GM12891 (cell line): ENCODE measurements at places on chromosomes 3 and 15.

GRCh38 chr15:63892794-63893441, 59.2 kb upstream of the HERC1 start:
- DNase-seq: no peak

DNA sequence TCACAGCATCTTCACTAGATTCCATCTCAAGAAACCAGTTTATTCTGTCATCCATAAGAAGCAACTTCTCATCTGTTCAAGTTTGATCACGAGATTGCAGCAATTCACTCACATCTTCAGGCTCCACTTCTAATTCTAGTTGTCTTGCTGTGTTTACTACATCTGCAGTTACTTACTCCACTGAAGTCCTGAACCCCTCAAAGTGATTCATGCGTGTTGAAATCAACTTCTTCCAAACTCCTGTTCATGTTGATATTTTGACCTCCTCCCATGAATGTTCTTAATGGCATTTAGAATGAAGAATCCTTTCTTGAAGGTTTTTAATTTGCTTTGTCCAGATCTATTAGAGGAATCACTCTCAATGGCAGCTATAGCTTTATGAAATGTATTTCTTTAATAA, 287.6 kb upstream of the TBL1XR1 start:
- no peak for DNase-seq

DNA sequence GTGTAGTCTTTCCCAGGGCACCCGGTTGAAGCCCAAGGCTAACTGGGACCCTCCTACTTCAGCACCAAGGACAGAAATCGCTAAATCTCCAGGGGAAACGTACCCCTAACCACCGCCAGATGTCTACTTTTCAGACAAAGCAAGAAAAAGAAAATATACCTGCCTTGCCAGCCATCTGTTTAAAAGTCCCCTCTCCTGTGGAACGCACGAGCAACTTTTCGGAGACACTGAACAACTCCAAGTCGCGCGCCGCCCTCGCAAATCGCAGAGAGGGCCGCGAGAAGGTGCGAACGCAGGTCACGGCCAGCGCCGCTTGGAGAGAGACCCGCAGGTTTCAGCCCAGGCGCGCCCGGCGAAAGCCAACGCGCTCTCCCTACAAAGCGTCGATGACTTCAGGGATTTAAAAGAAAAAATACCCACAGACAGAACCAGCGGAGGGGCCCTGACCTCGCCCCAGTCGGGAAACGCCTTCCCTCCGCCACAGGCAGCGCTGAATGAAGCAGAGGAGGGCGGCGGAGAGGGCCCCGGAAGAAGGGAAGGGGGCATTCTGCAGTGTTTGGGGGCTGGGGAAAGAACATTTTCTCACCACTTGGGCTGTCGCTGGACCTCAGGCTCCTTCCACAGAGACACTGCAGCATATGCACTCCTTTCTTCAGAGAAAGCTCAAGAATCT, 213.1 kb downstream of the FGF12 start:
- DNase-seq: no peak

- DNase-seq: no peak
Measured at GRCh38 chr3:52428151-52429005, 16.5 kb downstream of the SEMA3G start.

GRCh38 chr3:127590282-127590592, 296 bp downstream of the TPRA1 start:
- DNase-seq: peak; percentile 59

DNA sequence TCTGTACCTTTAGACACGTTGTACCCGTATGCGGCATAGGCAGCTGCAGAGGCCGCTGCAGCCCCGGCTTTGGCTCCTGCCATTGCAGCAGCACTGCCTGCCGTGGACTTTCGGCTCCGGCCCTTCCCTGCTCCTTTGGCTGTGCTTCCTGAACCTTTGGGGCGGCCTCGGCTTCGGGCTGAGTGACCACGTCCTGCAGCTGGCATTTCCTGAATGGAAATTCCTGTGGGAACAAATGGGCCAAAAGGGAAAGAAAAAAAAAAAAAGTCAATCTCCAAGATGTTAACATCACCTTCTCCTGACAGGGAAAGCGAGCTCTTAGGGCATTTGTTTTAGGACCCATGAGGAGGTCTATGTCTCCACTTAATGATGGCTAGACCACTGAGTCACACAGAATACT, 29.6 kb downstream of the CHAC1 start:
- DNase-seq: no peak

- no peak for DNase-seq
Measured at GRCh38 chr15:75073197-75073596, 49.8 kb downstream of the PPCDC start.

- no peak for DNase-seq
Measured at GRCh38 chr3:100006570-100007271, 107.6 kb downstream of the FILIP1L start.

DNA sequence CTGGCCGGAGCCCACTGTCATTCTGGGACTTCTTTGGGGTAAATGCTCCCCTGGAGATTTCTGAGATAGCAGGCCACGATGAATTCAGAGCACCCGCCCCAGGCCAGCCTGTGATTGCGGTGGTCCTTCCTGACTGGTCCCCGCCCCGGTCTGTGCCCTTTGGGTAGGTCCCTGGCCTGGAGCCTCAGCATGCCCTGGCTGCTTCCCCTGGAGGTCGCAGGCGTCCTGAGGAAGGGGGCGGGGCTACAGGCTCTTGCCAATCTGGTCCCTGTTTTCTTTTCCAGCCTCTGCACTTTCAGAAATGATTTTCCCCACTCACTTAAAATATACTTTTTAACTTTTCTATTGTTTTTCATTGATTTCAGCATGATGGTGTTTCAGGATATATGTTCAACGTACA, 250.2 kb upstream of the ATP10A start:
- DNase-seq: no peak

GRCh38 chr3:18241837-18242236, 183.3 kb downstream of the SATB1 start:
- no peak for DNase-seq

DNA sequence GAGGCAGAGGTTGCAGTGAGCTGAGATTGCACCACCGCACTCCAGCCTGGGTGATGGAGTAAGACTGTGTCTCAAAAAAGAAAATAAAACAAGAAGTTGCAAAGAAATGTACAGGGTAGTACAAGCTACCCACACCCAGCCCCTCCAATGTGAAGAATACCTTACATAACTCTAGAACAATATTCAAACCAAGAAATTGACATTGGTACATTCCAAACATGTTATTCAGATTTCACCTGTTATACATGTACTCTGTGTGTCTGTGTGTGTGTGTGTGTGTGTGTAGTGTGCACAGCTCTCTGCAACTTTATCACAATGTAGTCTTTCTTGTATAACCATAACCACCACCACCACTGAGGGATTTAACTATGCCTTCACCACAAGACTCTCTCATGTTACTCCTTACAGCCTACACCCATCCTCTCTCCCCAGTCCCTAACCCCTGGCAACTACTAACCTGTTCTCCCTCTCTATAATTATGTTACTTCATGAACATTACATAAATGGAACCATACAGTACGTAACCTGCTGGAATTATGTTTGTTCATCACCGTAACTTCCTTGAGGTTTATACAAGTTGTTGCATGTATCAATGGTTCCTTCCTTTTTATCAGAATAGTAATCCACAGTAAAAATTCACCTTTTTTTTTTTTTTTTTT, 16.2 kb upstream of the TJP1 start:
- no peak for DNase-seq

- DNase-seq: no peak
Measured at GRCh38 chr3:71083726-71084131, 499.8 kb downstream of the FOXP1 start.
